ENCODE measurements at places on chromosomes 1 and 21. TPM values are rescaled to one million over a fixed set of nuclear protein-coding genes. Genes with fewer than 3 reads are reported as not detected.

DNA sequence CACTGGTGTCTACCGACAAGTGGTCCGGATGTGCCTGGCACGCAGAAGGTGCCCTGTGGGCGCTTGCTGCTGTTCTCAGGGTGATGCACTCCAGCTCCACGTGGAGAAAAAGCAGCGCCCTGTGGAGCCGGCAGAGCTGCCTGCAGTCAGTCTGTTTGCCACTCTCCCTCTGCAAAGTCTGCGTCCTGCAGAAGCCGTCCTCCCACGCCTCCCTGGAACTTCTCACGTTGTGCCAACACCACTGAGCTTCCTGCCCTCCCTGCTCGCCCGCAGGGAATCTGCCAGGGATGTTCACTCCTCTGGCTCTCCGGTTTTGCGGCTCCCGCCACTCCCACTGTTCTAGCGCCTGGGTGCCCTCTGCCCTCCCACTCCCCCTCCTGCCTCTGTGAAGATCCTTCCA is 19.8 kb upstream of the UBXN10 start:
- DNase-seq = no peak

- no peak for DNase-seq
These were observed 5.9 kb downstream of the RIMS3 start for GRCh38 chr1:40659649-40659947.

GRCh38 chr1:48859456-48859855 is 82.8 kb upstream of the BEND5 start:
- DNase-seq = no peak

DNA sequence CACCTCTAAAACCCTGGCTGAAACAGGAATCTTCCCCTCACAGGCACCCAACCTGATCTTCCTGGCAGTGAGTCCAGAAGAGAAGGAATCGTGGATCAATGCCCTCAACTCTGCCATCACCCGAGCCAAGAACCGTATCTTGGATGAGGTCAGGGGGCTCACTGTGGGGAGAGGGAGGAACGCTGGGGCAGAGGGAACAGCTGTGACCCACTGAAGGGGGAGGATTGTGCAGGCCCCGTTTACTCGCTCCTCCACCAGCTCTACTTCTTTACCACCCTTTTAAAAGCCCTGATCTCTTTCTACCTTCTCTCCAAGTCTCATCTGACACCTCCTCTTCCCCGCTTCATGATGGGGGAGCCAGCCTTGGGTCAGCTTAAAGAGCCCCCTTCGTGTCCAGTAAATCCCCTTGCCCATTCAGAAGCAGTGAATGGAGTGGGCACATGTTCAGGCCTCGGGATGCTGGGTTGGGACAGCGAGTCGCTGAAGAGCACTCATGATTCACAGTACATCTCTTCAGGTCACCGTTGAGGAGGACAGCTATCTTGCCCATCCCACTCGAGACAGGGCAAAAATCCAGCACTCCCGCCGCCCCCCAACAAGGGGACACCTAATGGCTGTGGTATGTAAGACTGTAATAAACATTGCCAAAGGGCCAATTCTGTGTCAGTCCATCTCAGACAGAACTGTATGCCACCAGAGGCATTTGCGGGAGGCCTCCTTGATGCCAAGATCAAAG is 7.3 kb downstream of the PLEKHO1 start:
- no peak for DNase-seq

Gene ADORA1
- not detected for total RNA-seq
